ENCODE measurements at places on chromosomes 12 and 14. TPM values are rescaled to one million over a fixed set of nuclear protein-coding genes. Genes with fewer than 3 reads are reported as not detected.

DNA sequence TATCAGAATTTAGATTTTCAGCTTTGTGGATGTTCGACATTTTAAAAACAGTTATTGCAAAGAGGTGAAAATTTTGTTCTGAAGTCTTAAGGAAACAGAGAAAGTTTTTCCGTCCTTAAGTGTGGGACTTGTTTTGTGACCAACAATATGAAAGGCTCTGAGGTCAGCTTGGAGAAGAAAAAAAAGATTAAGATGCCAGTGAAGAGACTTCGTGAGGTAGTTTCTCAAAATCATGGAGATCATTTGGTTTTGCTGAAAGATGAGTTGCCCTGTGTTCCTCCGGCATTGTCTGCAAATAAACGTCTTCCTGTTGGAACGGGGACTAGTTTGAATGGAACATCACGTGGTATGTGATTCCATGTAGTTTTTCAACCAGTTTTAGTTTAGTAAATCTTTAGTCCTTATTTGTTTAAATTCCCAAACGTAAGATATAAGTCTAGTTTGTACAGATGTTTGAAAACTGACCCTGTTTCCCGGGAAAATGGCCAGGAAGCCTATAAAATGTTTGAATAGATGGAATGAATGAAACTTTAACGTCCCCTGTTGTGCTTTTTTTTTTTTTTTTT, 682 bp downstream of the KIAA0586 start:
- DNase-seq: no peak

- no peak for DNase-seq
These were observed 324.9 kb downstream of the NAV3 start for GRCh38 chr12:78155546-78155945.

DNA sequence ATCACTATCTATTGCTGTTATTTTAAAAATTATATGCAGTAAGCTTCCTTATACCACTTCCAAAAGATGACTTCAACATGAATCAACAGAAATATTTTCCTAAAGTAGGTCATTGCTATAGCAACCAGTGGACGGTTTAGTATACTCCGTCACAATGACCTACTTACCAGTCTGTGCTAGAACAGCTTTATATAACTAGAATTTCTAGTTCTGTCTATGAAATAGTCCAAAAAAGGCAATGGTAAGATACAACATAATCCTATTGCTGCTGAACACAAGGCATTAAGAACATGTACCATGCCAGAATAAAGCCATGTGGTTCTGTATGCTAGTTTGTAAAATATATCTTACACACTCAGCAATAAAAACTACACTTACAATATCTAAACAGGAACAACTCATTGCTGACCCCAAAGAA, 40.7 kb upstream of the MTERF2 start:
- DNase-seq: no peak

GRCh38 chr12:107650977-107651376, 34.6 kb upstream of the PWP1 start:
- DNase-seq: no peak

DNA sequence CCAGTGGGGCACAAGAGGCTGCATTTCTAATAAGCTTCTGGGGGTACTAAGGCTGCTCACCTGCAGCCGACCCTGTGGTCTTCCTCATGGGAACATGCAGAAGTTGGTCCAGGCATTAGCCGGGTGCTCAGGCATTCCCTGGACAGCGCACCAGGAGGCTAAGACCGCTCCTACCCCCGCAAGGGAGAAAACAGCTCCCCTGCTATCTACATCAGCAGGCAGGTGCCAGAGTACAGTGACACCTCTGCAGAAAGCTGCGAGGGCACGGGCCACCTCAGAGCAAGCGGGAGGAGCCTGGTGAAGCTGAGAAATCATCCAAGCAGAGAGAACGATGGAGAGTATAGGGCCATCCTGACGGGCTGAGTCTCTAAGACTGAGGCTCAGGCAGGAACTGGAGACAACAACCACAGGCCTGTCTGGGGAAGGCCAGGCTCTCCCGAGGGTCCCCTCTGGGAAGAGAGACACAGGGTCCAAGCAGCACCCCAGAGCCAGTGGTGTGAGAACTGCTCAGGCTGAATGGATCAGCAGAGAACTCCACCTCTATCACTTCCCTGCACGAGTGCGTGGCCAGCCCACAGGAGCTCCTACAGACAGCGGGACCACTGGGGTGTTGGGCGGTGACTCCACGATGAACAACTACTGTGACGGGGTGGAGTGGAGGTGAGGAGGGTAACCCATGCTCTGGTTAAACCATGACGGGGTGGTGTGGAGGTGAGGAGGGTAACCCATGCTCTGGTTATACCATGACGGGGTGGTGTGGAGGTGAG, 62.1 kb downstream of the AMN start:
- no peak for DNase-seq

Gene PMEL
- total RNA-seq: 0.37 TPM
